Activated naive CD4-positive, alpha-beta T cell treated with anti-CD3 and anti-CD28 coated beads for 36 hours (primary cell): ENCODE measurements at places on chromosomes 16 and 17. TPM values are rescaled to one million over a fixed set of nuclear protein-coding genes. Genes with fewer than 3 reads are reported as not detected.

CLEC19A gene
- total RNA-seq, result not detected

KLHL10 gene
- not detected for total RNA-seq

SEPTIN12 gene
- not detected for total RNA-seq

CACNG1 gene
- not detected for total RNA-seq

HSD3B7 gene
- total RNA-seq, result 0.69 TPM

PLEKHG4 gene
- 14.4 TPM for total RNA-seq

LGALS9B gene
- total RNA-seq, result not detected

CCR7 gene
- total RNA-seq, result 150 TPM

GRIN2C gene
- not detected for total RNA-seq

DHX58 gene
- total RNA-seq, result 44.4 TPM

IRX6 gene
- total RNA-seq, result not detected

SOX8 gene
- 0.74 TPM for total RNA-seq

MMP25 gene
- total RNA-seq, result 0.29 TPM

DNA sequence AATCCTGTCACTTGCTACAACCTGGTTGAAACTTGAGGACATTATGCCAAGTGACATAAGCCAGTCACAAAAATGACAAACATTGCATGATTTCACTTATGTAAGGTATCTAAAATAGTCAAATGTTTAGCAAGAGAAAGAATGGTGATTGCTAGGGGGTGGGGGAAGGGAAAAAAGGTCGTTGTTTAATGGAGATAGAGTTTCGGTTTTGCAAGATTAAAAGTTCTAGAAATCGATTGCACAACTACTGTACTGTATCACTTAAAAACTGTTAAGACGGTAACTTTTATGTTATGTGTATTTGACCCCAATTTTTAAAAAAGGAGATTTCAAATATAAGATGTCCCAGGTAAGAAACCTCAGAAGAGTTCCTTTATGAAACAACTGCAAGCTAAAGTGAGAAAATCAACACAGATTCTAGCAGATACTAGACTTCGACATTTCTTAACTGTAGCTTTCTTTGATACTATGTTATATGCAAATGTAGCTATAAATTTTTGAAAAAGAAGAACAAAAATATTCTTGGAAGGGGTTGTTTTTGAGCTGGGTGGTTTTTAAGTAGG, 5.9 kb downstream of the MEOX1 start:
- DNase-seq, result no peak

GRCh38 chr16:46748775-46749705, 896 bp upstream of the MYLK3 start:
- DNase-seq, result no peak

DNA sequence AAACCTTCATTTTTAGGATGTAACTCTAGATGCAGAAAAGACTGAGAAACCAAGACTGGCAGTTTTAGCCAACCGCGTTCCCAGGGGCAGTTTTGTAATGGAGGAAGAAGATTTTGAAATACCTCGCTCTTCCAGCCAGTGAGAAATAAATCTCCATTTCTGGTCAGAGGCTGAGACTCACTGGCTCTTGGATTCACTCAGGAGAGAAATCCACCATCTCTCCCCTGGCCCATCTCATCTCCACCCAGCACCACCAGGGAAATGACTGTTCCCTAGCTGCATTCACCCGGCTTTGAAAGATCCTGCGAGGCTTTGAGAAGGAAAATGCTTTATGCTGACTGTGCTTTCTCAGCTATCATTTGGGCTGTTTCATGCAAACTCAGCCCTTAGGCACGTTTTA, 185.2 kb downstream of the SOX9 start:
- DNase-seq, result no peak

- DNase-seq, result no peak
Observed at GRCh38 chr17:34719569-34719968, 140.2 kb downstream of the TMEM132E start.

GRCh38 chr17:51147650-51148049, 5.7 kb upstream of the NME1 start:
- DNase-seq, result no peak

- DNase-seq, result no peak
Observed at GRCh38 chr17:34299956-34300577, 14.5 kb downstream of the CCL11 start.

GRCh38 chr16:62135911-62136310, 99.7 kb upstream of the CDH8 start:
- no peak for DNase-seq

GRCh38 chr17:13395862-13396261, 205.9 kb downstream of the HS3ST3A1 start:
- DNase-seq, result no peak

DNA sequence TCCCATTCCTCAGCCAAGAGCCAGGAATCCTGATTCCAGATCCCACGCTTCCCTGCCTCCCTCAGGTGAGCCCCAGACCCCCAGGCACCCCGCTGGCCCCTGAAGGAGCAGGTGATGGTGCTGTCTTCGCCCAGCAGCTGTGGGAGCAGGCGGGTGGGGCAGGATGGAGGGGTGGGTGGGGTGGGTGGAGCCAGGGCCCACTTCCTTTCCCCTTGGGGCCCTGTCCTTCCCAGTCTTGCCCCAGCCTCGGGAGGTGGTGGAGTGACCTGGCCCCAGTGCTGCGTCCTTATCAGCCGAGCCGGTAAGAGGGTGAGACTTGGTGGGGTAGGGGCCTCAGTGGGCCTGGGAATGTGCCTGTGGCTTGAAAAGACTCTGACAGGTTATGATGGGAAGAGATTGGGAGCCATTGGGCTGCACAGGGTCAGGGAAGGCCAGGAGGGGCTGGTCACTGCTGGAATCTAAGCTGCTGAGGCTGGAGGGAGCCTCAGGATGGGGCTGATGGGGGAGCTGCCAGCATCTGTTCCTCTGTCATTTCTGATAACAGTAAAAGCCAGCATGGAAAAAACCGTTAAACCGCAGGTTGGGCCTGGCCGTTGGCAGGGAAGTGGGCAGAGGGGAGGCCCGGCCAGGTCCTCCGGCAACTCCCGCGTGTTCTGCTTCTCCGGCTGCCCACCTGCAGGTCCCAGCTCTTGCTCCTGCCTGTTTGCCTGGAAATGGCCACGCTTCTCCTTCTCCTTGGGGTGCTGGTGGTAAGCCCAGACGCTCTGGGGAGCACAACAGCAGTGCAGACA, at the start of gene SPN:
Gene SPN (plus strand): TSS at position 232 of the 791 bp plus-strand sequence. CDS start 482 bp downstream, at position 714.
- peak; percentile 62 for DNase-seq

DNA sequence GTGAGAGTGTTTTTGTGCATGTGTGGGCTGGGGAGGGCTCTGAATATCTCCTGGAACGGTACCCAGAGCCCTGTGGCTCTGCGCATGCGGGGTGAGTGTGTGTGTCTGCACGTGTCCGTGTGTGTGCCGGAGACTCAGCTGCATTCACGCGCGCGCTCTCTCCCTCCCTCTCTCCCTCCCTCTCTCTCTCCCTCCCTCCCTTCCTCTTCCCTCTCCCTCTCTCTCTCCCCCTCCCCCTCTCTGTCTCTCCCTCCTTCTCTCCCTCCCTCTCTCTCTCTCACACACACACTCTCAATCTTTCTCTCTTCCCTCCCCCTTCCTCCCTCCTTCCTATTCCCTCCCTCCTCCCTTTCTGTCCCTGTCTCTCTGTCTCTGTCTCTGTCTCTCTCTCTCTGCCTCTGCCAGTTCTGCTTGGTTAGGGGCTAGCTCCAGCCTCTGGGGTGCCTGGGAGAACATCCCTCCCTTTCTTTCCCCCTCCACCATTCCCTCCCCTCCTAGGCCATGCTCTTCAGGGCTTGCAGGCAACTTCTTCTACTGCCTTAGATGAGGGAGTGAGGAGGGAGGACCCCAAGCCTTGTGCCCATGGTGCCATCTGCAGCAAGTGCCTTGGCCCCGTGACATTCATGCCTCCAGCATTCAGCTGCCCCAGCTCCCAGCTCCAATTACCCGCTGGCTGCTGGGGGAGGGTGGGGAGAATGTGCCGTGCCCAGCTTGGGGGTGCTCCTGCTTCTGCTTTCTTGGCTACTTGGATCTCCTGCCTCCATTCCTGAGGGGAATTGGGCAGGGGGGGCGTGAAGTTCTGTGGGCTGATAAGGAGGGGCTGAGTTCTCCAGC, 6.4 kb downstream of the THRA start:
- DNase-seq, result peak; percentile 89

DNA sequence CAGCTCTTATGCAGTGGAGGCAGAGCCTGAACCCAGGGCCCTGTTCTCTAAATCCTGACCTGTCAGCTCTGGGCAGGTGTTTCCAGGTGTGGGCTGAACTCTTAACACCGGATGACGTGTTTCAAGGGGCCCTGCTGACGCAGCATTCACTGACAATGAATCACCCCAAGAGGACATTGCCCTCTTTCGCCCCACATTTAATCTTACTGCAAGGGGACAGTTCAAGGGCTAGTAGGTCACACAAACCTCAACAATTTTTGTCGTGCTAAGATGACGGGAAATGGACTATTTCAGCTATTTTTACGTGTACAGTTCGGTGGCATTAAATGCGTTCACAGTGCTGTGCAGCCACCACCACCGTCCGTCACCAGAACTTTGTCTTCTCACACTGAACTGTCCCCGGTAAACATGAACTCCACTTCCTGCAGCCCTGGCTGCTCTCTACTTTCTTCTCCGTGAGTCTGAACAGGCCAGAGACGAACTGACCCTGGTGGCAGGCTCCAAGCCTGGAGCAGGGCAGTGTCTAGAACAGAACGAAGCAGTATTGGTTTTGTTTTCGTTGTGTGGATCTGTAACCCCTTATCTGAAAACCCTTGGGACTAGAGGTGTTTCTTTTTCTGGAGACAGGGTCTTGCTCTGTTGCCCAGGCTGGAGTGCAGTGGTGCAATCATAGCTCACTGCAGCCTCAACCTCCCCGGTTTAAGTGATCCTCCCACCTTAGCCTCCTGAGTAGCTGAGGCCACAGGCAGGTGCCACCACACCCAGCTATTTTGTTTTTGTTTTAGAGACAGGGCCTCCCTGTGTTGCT, 88.4 kb upstream of the CIBAR2 start:
- DNase-seq, result no peak

- no peak for DNase-seq
Observed at GRCh38 chr17:3810019-3810418, 9.0 kb upstream of the ITGAE start.

DNA sequence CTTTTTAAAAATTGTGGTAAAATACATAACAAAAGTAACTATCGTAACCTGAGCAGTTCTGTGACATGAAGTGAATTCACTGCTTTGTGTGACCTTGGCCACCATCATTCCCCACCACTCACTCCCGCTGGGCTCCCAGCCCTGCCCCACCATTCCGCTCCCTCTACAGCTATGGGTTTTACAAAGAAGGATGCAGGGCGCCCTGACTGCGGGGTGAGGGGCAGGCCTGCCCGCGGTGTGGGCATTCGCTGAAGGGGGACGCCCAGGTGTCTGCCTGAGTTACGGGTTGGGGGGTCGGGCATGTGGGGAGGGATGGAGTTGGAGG, at the start of gene CEMP1:
Gene CEMP1 (minus strand): TSS at position 38 of the 325 bp plus-strand sequence. CDS start 335 bp downstream, outside the sequence.
- no peak for DNase-seq

DNA sequence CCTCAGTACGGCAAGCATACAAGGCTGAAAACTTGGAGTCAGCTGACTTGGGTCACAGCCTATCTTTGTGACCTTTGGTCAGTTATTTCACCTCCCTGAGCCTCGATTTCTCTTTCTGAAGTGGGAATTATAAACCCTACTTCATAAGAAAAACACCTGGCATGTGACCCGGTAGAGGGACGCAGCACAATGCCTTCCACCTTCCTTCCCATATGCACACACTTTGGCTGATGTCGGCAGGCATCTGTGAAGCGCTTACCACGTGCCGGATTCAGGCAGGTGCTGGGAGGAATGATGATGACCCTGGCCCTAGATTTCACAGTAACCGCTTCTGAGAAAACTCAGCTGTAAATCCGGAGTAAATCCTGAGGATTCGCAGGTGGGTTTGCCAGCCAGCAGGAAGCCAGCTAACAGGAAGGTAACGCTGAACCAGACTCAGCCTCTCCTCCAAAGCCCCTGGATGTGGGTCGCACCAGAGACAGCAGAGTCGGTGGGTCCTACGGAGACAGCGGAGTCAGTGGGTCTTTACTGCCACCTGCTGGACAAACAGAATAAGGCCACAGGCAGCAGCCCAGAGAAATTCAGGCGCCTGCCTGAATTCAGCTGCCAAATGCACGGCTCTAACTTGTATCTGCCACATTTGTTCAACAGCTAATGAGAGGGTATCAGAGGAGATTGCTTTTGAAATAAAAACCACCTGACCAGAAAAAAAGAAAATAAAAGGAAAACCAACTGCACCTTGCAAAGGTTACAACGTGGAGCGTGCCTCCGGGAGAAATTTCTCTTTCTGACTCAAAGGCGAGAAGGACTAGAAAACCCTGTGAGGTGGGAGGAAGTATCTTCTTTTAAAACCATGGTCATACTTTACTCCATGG, 16.6 kb downstream of the COPRS start:
- DNase-seq, result peak; percentile 79

DNA sequence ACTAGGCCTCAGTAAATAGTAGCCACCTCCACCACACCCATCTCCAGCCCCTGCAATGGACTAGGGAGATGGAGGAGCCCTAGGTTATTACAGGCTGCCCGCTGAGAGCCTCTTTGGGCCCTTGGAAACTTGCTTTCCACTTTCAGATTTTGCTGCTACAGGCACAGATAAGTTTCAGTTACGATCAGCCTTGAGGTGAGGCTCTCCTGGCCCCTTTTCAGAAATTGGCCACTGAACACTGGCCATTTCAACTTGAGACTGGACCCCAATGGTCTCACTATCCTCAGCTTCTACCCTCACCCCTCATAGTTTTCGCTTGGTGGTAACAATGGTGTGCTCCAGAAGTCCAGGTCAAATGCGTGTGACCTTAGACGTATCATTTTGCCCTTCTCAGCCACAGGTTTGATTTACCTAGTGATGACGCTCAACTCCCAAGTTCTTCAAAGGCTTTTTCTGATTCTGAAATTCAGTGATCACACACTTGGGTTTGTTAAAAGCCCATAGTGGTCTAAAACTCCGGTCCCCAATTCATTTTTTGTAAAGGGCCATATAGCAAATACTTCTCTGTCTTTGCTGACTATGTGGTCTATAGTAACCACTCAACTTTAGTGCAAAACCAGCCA, 1.0 kb downstream of the PMM2 start:
- DNase-seq, result no peak

DNA sequence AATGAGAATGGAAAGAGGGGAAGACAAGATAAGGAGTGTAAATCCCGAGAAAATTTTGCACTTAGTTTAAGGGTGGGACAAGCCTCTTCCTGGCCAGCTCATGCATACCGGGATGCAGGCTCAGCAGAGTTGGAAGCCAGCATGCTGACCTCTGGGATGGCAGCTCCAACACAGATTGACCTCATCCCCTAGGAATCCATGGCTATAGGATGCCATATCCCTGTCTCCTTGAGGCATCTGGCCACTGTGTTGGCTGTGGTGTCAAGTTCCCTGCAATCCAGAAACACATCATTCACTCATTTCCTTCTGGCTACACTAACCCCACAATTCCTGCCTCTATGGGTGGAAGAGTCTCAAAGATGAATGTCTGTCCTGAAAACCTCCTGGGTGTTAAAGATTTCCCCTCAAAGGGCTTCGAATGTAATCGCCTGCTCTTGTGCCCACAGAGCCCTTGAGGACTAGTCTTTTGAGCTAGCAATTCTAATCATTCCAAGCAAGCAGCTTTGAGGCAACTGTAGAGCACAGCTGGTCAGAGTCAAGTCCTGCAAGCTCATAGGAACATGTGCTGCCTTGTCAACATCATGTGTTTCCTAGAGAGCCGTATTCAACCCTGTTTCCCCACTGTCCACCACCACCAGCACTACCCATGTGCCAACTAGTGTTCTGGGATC, 141.4 kb downstream of the PMP22 start:
- no peak for DNase-seq

DNA sequence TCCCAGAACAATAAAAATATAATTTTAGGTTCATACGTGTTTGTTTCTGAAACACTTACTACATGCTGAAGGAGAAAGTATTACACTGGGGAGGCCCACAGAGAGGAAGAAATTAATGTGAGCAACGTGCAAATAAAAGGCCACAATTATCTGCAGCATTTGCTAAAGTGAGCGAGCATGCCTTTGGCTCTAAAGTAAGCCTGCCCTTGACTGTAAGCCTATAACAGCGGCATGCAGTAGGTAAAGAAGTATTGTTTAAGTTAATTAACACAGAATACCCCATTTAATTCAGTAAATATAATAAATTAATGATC, 13.2 kb upstream of the COTL1 start:
- no peak for DNase-seq
